ENCODE measurements at places on chromosomes 2 and 18.

DNA sequence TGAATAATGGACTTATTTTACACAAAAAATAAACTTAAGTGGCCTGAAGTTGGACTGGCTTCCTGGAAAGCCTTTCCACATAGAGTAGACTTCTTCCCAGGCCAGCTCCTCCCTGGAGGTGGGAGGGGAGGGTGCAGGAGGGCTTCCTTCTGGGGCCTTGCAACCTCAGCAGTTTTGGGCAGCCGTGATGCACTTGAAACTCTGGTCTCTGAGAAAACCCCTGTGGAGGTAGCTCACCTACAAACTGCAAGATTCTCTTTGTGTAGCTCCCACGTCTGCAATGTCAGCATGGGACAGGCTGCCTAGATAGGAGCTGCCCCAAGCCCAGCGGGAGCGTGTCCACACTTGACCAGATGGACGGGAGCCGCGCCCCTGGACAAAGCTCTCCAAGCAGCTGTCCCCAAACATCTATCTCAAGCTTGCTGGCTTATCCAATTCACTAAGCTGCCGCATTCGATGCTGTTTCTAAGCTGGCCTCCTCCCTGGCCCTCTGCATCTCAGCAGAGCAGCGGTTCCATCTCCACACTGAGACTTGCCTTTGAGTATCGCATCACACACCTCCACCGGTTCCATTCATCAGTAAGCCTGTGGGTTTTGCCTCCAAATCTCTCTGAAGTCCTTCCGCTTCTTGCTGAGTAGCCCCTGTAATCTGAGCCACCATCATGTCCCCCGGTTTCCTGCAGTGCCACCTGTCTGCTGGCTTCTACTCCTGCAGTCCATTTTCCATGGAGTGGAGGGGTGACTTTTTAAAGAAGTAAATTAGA lies 1.6 kb upstream of the LPIN1 start:
- no peak for DNase-seq

GRCh38 chr2:33071591-33071990 lies 124.8 kb downstream of the LTBP1 start:
- no peak for DNase-seq

DNA sequence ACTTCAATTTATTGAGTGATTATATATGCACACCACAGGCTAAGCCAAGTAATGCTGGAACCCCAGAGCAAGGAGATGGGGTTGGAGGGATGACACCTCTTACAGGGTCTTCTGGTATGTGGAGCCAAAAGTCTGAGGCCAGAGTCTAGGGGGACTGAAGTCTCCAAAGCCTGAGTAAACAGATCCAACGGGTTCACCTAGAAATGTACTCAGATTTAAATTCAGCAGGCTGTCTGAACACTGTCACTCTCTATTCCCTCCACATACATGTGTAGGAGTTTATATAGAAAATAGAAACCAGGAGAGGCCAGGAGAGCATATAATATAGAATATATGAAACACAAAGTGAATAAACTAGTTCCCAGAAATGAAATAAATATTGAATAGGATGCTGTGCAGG lies 76.1 kb downstream of the PPP1R1C start:
- no peak for DNase-seq

DNA sequence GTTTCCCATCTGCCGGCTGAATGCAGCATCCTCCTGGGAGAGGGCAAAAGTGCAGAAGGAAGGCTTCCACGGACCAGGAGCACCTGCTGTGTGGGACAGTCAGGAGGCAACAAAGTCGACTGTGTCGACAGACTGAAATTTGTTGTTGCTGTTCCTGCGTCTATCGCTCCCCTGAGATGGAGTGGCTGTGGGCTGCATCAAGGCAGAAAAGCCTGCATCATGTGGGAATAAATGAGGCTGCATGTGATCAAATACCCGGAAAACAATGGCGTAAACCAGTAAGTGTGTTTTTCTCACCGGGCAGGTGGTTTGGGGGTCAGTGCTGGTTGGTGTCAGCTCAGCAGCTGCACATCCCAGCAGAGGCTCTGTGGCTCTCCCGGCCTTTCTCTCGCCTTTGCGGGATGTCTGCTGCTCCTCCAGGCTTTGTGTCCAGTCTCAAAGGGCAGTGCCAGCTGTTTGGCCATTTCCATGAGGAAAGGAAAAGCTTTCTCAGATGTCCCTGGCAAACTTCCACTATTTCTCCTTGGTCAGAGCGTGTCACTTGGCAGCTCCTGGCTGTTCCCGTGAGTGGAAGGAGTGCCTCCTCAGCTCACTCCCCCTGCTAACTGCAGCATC lies 262.4 kb downstream of the NDUFA10 start:
- peak; percentile 28 for DNase-seq

- no peak for DNase-seq
Measured at GRCh38 chr2:113012436-113013335, 7.4 kb downstream of the IL36A start.
